ENCODE measurements at places on chromosomes 2 and 18.

DNA sequence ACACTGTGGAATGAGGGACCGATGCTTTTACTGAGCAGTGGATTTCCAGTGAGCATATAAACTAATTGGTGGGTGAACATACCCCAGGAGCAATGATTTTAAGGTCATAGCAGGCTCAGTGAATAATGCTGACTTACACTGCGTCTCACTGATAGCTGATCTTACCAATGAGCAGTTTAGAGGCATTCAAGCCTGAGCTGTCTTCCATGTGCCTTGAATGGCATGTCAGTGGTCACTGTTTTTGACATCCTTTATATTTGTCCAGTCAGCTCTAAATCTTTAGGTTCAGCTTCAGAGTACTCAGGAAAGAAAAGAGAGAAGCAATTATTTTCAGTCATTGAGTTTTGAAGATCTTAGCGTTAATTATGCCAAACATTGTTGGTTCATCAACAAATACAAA lies 88.3 kb downstream of the CAMKMT start:
- DNase-seq, result no peak

DNA sequence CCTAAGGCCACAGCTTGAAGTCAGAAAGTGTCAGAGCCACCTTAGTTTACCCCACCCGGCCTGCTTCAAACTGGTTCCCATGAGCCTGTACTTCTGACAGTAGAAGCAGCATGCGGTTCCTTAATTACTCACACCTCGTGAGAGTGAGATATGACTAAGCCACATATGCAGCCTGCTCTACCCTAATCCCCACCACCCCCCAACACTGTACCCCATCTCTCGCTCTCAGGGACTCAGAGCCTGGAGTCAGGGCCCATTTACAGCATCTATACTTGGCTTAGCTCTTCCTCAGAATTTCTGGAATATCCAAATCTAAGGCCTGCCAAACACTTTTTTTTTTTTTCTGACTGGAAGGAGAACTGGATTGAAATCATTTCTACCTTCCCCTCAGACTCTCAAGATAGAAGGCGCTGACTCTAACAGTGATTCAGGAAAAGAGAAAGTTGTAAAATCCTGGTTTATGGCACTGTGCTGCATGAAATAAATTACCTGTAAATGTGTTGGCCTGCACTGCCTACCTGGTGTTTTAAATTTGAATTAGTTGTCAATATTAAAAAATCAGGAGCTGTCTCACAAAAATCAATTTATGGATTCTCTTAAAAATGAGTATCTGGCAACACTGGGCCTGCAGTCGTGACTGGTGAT lies 360.0 kb downstream of the RND3 start:
- no peak for DNase-seq

DNA sequence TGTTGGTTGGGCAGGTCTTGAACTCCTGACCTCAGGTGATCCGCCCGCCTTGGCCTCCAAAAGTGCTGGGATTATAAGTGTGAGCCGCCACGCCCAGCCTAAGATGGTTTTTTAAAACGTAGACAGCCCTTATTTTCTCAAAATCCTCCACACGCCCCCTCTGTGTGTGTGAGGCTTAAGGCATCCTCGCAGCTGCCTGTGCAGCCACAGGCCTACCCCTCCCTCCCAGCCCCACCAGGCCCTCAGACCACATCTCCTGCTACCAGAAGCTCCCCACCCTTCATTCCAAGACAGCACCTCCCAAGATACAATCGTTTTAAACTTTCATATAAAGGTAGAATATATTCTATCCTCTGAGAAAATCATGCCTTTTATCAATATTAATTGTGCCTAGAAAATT lies 4.8 kb downstream of the ANO7 start:
- no peak for DNase-seq

GRCh38 chr18:13548106-13548819 lies 178.1 kb downstream of the FAM210A start:
- no peak for DNase-seq

GRCh38 chr18:68627812-68628211 lies 87.1 kb downstream of the TMX3 start:
- no peak for DNase-seq

DNA sequence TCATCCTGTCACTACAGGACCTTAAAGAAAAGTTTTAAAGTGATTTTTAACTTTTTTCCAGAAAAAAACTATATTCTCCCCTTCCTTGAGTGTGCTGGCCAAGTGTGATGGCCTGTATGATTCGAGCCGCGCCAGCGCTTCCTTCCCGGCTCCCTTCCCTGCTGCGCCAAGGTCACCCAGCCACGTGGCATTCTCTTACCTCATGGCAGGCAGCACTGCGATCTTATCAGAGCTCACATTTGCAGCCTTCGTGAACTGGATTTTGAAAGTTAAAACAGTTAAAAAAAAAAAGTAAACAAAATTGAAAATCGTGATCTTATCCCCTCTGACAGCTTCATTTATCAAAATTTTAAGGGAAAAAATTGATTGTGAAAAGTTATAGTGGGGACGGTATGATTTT lies 279.8 kb downstream of the PTGR3 start:
- no peak for DNase-seq

DNA sequence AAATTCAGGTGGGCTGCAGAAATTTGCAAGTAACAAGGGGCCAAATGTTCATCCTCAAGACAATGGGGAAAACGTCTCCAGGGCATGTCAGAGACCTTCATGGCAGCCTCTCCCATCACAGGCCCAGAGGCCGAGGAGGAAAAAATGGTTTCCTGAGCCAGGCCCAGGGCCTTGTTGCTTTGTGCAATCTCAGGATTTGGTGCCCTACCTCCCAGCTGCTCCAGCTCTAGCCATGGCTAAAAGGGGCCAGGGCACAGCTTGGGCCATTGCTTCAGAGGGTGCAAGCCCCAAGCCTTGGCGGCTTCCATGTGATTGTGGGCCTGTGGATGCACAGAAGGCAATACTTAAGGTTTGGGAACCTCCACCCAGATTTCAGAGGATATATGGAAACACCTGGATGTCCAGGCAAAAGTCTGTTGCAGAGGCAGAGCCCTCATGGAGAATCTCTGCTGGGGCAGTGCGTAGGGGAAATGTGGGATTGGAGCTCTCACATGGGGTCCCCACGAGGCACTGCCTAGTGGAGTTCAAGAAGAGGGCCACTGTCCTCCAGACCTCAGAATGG lies 29.2 kb downstream of the RPRD1A start:
- no peak for DNase-seq

DNA sequence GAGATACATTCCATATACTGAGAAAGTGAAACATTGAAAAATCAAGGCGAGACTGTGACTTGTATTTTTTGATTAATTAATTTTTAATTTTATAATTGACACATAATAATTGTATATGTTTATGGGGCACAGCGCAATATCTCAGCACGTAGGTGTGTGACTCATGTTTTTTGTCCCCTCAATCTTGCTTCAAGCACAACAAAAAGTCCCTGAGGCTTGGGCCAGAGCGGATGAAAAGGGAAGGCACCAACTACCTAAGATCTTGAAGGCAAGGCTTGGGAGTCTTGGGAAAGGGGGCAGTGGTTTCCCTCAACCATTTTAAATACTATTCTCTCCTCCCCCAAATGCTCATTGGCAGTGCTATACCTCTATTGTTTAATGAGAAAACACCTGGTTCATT lies 9.9 kb downstream of the SGPP2 start:
- no peak for DNase-seq

GRCh38 chr2:7348761-7349160 lies 431.5 kb downstream of the RNF144A start:
- no peak for DNase-seq

- DNase-seq, result no peak
These were observed 116.3 kb upstream of the CDCA7 start for GRCh38 chr2:173238385-173238784.

DNA sequence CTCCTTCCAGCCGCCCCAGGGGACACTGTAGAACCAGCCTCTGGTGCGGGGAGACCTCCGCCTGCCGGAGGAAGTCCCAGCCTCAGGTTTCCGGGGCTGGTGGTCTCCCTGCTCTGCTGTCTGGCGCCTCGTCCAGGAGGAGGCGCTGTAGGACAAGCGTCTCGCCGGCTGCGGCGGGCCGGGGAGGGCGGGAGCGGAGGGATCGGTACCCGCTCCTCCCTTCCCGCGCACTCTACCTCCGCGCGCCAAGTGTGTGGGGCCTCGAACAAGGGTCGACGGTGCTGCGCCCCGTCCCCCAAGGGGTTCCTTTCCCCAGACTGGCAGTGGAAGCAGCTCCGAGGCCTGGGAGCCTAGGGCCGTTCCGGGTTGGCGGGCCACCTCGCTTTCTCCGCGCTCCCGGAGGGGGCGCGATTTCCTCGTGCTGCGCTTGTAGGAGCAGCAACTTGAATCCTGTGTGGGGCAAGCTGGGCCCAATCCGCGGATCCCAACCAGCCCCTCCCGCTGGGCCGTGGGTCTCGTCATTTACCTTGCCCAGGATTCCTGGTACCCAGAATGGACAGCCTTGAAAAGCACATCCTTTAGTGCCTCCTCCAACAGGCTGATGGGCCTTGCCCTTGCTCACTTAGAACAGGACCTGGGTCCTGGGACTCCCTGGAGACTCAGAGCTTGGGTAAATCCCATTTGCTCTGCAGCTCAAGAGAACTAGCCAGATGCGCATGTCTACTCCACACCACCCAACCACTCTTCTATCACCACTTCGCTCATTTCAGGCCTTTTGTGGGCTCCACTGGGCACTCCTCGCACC lies 10.6 kb upstream of the HOXD4 start:
- DNase-seq, result peak; percentile 44

- DNase-seq, result no peak
These were observed 110.2 kb upstream of the CCDC68 start for GRCh38 chr18:55069497-55069896.

Measured in activated T-cell treated with anti-CD3 and anti-CD28 coated beads for 4 hours (primary cell).